ENCODE measurements at places on chromosomes 6 and 20.

DNA sequence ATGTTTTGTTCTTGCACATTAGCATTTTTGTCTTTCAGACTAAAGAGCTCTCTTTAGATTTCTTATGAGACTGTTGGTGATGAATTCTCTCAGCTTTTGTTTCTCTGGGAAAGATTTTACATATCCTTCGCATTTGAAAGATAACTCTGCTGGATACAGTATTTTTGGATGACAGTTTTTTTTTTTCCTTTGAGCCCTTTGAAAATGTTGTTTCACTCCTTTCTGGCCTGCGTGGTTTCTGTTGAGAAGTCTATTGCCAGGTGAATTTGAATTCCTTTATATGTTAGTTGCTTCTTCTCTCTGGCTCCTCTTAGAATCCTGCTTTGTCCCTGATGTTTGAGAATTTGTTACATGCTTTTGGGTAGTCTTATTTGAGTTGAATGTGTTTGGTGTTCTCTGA is 22.2 kb upstream of the KIAA1586 start:
- no peak for DNase-seq

DNA sequence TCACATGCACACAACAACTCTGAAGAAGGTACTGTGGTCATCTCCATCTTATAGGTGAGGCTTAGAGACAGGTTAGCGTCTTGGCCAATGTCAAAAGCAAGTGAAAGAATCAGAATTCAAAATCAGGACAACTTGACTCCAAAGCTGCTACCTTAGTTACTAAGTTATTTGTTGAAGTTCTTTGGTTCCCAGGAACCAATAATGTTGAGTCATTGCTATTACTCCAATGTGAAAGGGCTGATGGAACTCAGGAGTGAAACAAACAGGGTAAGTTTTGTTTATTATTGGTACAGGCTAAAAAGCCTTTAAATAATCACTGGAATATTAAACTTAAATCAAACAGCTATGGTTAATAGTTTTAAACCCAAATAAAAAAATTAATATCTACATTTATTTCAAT is 111.1 kb downstream of the PDSS2 start:
- DNase-seq = no peak

GRCh38 chr6:98920904-98921431 is 26.8 kb downstream of the FBXL4 start:
- no peak for DNase-seq

DNA sequence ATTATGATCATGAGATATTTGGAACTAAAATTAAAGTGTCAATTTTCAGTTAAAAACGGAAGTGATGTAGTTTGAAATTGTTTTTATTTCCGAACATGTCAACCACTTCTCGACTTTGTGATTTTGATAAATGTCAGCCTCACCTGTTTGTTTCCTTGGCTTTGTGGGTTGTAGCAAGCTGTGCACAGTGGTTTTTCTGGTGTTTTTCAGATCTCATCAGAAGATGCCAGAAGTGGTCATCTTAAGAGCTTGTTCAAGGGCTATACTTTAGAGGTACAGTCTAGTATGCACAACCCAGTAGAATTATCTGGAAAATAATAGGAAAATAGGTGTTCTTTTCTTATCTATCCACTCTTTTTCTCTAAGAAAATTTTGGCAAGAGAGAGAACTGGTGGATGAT is 134.0 kb downstream of the GRIK2 start:
- DNase-seq = no peak

DNA sequence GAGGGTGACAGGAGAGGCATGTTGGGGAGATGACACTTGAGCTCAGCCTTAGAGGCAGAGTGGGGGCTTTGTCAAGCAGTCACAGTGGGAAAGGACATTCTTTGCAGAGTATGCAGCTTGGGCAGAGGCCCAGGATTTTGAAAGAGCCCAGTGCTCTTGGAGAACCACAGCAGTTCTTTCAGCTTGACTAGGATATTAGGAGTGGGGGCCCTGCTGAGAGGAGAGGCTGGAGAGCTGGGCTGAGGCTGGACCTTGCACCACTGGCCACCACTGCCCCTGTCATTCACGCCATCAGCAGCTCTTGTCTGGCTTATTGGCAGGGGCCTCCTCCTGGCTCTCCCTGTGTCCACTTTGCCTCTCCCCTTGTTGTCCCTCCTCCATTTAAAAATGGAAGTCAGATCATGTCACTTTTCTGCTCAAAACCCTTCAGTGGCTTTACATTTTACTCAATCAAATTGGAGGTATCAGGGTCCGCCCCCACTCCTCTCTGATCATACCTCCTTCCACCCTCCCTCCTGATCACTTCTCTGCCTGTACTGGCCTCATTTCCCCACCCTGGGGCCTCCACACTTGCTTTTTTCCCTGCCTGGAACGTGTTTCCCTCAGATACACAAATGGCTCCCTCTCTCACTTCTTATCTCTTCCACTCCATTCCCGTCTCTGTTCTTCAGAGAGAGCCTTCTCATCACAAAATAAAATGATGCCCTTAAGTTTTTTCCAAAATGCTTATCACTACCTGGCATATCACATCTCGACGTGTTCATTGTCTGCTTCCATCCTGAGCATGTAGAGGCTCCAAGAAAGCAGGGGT is 10.5 kb downstream of the MANBAL start:
- DNase-seq = no peak

DNA sequence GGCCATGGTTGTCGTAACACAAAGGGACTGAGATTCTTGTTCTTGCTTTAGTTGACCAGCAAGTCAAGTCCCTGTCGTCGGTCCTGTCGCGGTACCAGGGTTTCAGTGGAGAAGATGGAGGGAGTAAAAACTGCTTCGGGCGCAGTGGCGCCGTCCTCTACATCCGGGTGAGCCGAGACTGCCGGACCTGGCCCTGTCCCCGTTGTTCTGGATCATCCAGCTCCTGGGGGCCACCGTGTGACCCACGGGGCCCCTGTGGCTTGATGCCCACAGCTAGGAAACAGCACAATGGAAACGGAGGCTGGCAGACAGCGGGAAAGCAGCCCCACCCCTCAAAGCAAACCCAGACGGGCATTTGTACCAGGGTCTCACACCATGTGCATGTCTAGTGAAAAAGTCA is 15.0 kb downstream of the MTG2 start:
- DNase-seq = no peak

DNA sequence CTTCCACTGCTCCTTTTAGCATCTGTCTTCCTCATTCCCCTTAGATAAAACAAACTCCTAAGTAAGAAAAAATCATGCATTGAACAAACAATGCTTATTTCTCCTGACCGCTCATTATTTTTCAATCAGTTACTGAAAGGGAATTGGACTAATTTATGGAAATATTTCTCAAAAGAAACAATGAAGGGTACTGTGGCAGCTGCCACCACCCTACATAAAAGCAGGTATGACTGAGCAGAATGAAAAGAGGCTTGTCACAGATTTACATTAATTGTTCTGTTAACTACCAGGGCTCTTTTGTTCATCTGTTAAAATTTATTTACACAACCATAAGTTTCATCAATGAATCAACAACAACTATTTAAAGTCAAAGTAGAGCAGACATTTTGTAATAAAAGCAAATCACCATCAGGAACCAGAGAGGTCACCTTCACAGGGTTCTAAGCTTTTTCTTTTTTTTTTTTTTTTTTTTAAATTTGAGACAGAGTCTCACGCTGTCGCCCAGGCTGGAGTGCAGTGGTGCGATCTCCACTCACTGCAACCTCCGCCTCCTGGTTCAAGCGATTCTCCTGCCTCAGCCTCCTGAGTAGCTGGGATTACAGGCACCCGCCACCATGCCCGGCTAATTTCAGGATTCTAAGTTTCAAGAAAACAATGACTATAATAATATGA is 204.0 kb downstream of the PTPRK start:
- no peak for DNase-seq

DNA sequence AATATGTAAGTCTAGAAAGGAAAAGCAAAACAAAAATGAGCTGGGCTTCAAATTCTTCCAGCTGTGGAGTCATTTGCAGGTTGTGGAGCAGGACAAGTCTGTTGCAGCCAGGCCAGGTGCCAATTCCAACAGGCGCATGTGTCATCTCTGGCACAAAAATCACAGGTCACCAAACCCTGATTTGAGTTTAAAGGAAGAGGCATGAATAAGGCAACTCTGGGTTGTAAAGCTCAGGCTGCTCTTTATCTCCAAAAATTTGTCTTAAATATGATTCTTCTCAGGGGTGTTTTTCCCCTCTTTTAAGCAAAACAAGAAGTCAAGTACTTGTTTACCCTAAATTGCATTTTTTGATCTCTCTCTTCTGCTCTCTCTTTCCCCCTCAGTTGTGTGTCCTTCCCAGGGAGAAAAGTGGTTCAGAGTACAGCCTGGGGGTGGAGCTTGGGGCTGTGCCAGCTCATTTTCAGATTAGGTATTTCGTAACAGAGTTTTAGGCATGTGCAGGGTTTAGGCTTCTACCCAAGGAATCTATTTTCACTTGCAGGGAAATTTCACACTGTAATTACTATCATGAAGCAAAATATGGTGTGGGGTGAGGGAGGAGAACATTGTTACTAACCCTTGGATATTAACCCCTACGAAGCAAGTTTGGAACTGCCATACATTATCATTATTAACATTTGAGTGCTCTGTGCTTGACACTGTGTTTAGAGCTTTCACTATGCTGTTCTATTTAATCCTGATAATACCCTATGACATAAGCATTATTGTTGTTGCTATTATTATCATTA is 8.3 kb upstream of the NCOA3 start:
- DNase-seq = peak; percentile 5

DNA sequence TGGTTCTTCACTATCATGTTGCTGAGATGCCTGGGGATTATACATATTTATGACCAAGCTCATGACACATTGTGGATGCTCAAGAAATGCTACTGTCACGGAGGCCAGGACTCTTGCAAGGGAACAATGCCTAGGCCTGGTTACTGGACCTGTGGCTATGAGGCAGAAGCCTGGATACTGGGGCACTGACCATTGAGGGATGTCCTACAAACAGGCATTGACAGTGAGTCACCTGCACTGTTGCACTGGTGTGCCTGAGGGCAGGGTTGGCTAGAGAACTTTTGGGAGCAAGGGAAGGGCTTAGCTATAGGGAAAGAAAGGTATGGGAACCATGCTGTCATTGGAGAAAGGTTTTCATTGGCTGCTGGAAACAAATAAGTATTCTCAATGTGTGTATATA is 313.1 kb upstream of the SUPT3H start:
- DNase-seq = no peak

DNA sequence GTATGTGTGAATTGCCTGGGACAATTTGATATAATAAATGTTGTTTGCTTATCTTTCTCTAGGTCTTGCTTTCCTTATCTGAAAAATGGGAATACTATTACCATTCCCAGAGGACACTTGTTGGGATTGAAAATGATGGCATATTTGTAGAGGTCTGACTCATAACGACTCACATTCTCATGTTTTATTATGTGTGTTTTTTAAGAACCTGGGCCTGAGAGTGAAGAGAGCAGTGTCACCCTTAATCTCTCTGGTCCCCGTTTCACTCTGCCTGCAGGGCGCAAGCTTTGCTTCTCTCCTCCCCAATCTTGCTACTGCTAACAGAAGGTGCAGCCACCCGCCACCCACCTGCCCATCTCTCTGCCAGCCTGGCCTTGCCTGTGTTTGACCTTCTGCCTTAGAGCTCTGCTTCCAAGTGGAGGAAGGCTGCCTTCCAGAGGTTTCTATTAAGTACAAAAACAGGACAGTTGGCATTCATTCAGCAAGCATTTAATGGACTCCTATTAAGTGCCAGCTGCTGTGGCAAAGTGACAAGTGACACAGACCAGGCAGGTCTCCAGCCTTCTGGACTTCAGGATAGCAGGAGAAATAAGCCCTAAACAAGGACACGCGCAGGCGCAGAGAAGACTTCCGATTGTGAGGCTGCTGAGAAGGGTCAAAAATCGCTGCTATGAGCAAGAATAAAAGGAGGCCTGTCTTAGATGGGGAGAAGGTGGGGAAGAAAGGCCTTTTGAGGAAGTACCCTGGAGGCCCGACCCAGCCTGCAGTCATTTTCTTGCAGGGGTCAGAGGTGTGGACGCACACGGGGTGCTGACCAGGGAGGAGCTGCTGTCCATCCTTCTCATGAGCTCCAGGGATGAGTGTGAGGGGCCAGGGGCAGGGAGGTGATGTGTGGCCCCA is 112.5 kb downstream of the JPH2 start:
- no peak for DNase-seq

GRCh38 chr6:101760843-101761621 is 367.5 kb downstream of the GRIK2 start:
- DNase-seq = no peak

Data from NCI-H1092 (cell line).